ENCODE measurements at places on chromosomes 1 and 21.

DNA sequence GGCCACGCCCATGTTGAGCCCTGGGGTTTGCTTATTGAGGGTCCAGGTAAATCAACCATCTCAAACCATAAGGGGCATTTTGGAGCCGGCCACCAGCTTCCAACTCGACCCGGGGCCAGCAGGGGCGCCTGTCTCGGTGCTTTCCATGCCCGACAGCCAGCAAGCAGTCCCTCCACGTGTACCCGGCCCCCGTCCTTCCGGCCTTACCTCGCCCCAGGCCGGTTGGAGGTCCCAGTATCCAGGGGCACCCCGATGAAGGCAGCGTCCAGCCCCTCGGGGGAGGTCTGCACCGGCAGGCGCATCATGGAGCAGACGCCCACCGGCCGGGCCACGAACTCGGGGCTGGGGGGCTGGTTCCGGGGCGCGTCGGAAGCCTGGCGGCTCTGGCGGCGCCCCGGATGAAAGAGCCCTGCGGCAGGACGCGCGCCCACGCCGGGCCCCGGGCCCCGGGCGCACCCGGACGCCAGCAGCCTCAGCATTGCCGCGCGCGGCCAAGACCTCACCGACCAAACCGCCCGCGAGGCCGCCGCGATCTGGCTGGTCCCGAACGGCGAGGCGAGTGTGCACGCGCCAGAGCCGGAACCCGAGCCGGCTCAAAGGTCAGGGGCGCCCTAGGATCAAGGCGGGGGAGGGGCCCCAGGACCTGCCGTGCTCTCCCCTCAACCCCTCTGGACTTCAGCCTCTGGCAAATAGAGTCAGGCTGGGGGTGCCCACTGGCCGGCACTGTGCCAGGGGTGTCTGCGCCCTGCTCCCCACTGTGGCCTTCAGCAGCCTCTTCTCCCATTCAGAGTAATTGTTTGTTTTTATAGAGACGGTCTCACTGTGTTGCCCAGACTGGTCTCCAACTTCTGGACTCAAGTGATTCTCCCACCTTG lies at the start of gene AGMAT:
Gene AGMAT (minus strand): TSS at position 563 of the 875 bp plus-strand sequence. CDS start 84 bp downstream, at position 479.
- DNase-seq = peak; percentile 58

GRCh38 chr1:93904228-93904627 lies 5.0 kb downstream of the GCLM start:
- no peak for DNase-seq

DNA sequence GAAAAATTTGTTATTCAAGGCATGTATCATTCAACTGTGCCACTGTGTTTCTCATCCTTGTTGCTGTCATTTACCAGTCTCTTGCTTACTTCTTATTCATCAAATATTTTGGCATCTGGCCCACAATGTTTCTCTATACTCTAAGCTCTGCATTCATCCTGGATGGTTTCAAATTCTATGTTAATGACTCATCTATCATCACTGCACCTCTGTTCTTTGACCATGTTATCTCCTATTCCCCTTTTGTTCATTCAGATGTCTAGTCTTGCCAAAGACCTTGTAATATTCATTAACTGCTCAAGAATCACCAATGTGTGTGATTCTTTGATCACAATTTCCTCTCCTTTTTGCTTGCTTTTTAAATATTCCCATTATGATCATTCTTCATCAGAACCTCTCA lies 54.6 kb upstream of the PRKACB start:
- no peak for DNase-seq

- peak; percentile 49 for DNase-seq
These were observed 12.8 kb downstream of the DYNLT5 start for GRCh38 chr1:66764994-66765578.

DNA sequence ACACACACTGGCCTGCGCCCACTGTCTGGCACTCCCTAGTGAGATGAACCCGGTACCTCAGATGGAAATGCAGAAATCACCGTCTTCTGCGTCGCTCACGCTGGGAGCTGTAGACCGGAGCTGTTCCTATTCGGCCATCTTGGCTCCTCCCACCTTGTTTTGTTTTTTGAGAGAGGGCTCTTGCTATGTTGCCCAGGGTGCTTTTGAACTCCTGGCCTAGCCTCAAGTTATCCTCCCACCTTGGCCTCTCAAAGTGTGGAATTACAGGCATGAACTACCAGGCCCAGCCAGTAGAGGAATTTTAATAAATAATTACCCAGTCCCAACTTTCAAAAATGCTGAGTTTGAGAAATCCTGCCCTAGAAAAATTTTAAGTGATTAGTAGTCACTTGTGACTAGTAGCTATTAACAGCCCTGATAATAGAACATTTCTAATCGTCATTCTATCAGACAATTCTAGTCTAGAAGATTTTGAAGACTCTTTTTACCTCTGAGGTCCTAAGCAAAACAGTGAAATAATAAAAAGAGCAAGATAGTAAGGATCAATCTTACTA lies 30.9 kb upstream of the SLC35D1 start:
- no peak for DNase-seq

DNA sequence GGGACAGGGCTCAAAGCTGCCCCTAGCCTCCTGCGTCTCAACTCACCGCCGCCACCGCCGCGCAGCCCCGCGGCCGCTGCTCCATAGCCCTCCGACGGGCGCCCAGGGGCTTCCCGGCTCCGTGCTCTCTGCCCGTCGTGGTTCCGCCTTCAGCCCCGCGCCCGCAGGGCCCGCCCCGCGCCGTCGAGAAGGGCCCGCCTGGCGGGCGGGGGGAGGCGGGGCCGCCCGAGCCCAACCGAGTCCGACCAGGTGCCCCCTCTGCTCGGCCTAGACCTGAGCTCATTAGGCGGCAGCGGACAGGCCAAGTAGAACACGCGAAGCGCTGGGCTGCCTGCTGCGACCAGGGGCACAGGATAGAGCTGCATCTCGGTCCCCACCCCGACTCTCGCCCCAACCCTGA lies at the start of gene TNFRSF25:
Gene TNFRSF25 (minus strand): TSS at position 151 of the 400 bp plus-strand sequence. CDS start 66 bp downstream, at position 85.
- peak; percentile 45 for DNase-seq

- no peak for DNase-seq
These were observed 222.3 kb downstream of the TPR start for GRCh38 chr1:186152620-186153239.

DNA sequence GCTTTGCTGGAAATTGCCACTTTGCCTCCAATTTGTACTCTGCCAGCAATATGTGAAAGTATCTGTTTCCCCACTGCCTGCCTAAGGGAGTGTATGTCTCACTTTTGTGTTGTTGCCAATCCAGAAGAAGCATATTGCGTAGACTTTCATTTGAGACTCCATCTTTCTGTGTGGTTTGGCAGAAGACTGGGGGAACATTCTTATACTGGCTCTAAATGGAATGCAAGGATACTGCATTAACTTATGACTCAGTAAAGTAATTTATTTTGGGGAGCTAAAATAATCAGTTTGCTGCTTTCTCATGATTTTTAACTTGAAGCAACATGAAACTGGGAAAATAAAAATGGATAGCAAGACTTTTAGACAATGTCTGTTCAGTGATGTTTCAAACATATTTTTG lies 107.7 kb upstream of the TMPRSS2 start:
- no peak for DNase-seq

DNA sequence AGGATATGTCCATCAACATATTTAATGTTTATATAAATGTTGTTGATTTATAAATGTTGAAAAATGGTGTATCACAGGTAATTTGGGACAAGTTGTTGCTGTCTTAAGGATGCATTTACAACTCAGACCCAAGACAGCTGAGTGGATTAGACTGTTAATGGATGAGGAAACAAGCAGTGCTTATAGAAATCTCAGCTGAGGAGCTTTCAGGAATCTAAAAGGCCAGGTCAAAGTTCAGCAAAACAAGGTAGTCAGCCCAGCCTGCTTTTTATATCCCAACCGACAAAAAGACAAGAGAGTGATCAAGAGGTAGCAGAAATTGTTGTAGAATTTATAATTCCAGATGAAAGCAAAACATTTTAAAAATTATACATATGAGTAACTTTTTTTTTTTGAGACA lies 16.6 kb upstream of the USP1 start:
- no peak for DNase-seq

DNA sequence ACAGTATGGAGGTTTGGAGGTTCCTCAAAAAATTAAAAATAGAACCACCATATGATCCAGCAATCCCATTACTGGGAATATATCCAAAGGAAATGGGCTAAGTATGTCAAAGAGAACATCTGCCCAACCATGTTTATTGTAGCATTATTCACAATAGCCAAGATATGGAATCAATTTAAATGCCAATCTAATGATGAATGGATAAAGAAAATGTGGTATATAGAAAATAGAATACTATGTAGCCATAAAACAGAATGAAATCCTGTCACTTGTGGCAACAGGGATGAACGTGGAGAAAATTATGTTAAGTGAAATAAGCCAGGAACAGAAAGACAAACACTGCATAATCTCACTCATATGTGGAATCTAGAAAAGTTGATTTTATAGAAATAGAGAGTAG lies 201.7 kb upstream of the AJAP1 start:
- DNase-seq = no peak

GRCh38 chr21:42002421-42002958 lies 7.7 kb downstream of the ZBTB21 start:
- DNase-seq = no peak
